ENCODE measurements at places on chromosomes 4 and X.

DNA sequence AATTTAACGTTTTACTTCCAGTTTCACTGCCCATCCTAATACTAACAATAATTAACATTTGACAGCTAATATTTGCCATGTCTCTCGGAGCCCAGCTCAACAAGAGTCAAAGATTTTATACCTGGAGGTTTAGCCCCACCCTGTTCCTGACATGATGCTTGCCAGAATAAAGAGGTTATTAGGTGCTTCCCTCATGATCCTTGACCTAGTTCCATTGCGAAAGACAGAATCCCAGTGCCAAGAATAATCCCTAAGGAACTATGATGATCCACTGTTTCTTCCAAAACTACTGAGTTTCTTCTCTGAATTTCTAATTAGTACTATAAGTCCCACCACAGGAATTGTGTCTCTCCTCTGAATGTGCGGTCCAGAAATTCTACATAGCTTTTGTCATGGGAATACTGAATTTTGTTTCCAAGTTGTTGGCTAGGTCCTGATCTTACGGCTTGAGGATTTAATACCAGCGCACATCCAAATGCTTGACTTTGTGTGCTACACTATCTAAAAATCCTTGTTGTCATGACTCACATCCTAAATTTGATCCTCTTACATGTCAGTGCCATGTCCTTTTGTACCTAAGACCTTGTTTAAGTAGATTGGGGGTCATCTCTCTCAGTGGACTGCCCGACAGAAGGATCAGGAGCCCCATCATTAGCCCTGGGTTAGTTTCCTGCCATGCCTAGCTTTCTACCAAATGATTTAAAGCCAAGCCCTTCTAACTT lies 23.1 kb downstream of the ANTXR2 start:
- no peak for DNase-seq

DNA sequence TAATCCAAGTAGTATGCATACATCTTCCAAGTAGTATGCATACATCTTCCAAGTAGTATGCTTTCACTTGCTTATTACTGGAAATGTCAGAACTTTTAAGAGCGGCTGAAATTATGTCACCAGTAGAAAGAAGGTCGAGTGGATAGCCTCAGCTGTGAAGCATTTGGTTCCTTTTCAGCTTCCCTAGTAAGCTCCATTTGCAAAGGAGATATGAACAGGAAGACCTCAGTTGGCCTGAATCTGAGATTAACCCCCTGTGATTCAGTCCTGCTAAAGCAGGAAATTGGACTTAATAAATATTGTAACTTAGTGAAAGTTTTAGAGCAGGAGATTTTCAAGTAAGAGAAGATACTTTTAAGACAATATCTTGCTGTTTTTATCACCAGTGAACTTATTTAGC lies 48.1 kb downstream of the PCDH7 start:
- no peak for DNase-seq

DNA sequence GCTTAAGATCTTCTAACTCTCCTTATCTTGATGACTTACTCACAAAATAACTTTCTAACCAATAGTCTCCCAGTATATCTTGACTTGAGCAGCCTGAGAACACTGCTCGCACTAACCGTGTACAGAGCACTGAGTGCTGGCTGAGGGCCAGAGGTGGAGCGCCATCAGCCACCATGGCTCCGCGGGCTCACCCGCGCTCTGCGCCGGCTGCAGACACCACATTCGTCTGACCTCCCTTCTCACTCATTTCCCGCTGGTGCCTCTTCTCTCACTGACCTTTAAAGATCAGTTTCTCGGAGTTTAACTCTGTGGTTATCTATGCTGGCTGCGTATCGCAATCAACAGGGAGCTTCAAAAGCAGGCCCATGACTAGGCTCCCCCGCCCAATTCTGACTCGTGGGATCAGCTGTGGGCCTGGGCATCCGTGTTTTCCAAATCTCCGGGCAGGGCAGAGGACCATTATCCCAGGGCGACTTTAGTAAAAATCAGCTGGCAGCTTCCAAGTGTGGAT lies 78.6 kb downstream of the HAUS3 start:
- no peak for DNase-seq

- peak; percentile 48 for DNase-seq
Measured at GRCh38 chrX:149286940-149287349, 218.2 kb downstream of the IDS start.

DNA sequence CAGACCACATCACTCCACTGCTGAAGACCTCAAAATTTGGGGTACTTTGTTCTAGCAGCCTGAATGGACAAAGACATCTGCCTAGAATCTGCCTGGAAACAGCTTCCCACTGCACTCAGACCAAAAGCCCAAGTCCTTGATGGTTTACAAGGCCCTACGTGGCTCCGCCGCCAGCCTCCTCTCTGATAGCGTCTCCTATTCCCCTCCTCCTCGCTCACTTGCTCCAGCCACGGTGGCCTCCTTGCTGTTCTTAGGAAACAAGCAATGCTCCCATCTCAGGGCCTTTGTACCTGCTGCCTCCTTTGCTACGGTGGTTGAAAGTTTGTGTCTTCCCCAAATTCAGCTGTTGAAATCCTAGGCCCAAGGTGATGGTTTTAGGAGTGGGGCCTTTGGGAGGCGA lies 34.7 kb upstream of the SORCS2 start:
- DNase-seq = no peak

DNA sequence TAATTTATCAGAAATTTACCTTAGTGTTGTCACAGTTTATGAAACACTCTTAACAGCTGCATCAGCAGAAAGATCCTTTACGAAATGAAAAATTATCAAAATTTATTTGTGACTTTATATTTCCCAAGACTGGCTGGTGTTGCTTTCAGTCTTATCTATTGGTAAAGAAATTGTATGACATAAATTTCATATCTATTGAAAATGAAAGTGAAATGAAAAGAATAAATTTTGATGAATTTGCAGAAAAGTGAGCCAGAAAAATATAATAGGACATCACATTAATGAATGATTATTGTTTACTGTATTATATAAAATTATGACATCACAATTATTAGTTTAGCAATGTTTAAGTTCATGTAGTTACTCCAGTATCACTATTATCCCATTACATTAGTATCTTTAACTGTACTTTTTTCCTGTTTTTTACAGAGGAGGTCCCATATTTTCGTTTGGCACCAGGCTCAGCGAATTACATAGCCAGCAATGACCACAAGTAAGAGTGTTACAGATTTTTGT lies 13.2 kb upstream of the TMEM165 start:
- no peak for DNase-seq

DNA sequence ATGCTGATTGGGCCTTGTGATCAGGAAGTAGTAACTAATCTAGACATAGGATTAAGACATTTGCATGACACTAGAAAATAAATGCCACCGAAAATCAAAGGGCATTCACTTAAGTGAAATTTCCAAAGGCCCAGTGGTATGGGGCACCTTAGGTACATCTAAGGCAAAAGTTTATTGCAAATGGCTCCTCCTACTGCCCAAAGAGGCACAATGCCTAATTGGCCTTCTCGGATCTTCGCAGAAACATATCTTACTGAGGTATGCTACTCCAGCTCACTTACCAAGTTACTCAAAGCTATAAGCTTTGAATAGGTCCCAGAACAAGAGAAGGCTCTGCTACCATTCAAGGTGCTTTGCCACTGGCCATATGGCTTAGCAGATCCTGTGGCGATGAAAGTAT lies 174.8 kb upstream of the CXCL13 start:
- DNase-seq = no peak

DNA sequence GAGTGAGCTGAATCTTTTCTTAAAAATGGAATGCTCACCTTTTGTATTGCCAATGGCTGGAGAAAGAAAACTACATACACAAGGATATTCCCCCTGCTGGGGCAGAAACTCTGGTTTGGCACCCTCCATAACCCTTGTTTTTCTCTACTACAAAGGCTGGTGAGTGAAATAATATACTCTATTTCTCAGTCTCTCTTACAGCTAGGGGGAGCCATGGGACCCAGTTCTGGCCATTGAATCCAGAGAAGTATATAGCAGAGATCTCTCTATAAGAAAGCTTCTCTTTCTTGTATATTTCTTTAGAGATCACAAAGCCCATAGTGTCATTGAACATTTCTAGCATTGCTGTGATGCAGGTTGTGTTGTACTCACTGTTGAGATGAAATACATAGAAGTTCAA lies 49.8 kb downstream of the SMPX start:
- no peak for DNase-seq

DNA sequence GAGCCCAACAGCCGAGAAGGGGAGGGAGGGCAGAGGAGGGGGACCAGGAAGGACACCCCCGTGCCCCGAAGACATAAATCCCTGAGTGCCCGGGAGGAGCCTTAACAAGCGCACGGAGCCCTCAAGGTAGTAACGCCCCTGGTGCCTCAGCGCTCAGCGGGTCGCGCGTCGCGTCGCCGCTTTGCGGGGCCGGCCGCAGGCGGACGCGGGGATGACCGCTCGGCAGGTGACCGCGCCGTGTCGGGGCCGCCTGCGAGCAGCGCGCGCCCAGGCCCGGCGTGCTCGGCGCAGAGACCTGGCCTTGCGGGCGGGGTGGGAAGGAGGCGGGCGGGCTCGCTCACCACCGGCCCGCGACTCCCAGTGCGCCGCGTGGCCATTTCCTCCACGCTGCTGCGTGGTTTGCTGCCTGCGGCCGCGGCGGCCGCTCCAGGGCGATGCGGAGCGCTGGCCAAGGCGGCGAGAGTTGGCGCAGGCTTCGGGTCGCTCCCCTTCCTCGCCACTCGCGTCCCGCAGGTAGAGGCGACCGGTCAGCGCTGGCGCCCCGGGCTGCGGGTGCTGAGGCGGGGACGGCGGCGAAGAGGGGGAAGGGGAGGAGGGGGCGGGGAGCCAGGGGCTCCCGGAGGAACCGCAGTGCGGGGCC lies 632 bp downstream of the CCSER1 start:
- DNase-seq = peak; percentile 9

GRCh38 chr4:53732661-53733060 lies 141.4 kb upstream of the LNX1 start:
- DNase-seq = no peak

DNA sequence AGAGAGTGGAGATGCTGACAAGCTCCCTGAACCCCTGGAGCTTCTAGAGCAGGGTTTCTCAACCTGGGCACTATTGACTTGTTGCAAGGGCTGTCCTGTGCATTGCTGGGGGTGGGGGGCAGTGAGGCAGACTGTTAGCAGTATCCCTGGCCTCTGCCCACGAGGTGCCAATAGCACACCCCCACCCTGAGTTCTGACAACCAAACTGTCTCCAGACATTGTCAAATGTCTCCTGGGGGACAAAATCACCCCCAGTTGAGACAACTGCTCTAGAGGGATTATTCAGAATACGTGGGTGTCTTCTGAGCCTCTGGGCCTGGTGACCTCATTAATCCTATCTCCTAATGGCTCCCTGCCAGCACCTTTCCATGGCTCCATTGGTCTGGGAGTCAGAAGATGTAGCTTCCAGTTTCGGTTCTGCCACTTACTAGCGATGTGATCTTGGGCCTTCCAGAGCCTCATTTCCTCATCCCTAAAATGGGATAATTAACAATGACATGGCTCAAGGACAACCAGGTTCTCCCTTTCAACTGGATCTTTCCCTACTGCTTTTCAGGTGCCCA lies 17.6 kb upstream of the PJA1 start:
- no peak for DNase-seq

DNA sequence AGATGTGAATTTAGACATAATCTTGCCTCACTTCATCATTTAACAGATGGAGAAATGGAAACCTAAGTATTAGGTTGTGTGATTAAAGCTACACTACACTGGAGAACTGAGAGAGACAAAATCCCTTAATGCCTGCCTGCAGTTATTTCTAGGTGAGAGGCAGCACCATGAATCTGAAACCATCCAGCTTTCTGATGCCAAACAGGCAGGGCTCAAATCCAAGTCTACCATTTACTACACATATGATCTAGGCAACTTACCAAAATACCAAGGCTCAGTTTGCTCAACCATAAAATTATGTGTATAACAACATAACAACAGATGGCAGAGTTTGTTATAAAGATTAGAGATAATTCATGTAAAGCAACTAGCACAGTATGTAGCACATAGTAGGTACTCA lies 38.7 kb downstream of the GABRA4 start:
- DNase-seq = no peak

GRCh38 chrX:25049357-25049756 lies 33.6 kb upstream of the ARX start:
- DNase-seq = no peak

- no peak for DNase-seq
Measured at GRCh38 chr4:7334521-7335275, 100.0 kb downstream of the PSAPL1 start.

- no peak for DNase-seq
Measured at GRCh38 chr4:4394644-4395043, 7.7 kb downstream of the NSG1 start.

DNA sequence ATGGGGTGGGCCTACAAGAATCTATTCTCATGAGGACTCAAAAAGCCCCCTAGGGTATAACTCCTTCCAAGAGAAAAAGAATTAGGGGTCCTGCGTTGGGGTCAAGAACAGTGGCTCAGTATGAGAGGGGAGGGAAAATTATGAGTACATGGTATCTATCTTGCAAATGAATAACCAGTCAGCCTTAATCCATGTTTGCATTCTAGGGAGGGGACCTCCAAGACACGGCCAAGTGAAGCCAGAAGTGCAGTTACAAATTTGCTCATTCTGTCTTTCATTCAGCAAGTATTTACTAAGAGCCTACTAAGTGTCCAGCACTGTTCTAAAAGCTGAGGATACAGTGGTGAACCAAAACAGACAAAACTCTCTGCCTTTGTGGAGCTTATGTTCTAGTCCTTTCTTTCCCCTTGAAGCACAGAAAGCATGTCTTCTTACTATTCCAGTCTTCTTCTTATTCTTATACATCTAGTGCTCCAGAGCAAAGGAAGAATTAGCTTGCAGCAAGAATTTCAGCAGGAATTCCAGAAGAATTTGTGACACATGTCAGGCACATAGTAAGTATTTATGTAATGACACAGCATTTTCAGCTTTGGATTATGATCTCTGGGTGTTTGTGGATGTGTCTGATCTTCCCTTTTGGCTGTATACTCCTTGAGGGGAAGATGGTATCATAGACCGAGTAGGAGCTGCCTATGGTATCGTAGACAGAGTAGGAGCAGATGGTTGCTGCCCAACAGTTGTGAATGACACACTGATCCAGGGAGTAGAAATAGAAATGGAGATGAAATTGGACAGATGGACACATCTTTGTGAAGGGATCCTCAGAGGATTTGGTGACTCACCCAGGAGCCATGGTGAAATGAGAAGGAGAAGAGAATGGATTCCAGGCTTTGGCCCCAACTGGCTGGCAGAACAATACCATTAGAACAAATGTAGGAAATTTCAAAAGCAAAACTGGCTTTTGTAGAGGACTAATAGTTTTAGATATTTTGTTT lies 75.9 kb downstream of the COQ2 start:
- no peak for DNase-seq
